NCI-H2227 treated with DMSO at 0.1 percent for 48 hours (cell line): ENCODE measurements at places on chromosomes 5 and 9.

- DNase-seq: no peak
Observed at GRCh38 chr5:156584871-156585270, 257.9 kb downstream of the SGCD start.

- no peak for DNase-seq
Observed at GRCh38 chr5:81428861-81429260, 34.9 kb upstream of the ACOT12 start.

- DNase-seq: no peak
Observed at GRCh38 chr5:125823572-125823971, 599.6 kb upstream of the GRAMD2B start.

DNA sequence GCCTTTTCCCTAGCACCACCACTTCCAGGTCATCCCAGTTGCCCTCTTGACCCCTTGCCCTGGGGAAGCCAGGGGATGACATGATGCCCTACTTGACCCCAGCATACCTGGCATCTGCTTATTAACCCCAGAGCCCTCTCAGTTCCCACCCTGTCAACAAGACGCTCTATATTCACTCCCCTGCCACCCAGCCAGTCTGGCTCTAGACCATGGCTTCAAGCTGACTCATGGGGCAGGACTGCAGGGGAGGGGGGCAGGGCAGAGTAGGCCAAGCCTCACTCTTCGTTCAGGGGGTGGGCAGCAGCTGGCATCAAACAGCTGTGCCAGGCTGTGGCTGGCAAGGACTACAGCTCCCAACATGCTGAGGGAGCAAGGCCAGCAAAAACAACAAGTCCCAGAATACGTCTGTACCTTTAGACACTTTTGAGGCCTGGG, 5.3 kb downstream of the ATOSB start:
- DNase-seq: no peak

DNA sequence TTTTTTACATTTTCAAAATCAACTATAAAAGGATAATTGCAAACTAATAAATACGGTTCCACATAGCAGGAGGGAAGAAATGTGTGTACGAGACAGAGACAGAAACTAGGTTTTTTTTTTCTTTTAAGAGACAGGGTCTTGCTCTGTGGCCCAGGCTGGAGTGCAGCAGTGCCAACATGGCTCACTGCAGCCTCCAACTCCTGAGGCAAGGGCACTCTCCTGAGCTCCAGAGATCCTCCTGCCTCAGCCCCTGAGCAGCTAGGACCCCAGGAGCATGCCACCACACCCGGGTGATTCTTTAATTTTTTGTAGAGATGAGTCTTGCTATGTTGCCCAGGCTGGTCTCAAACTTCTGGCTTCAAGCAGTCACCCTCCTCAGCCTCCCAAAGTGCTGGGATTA, 2.1 kb upstream of the OR2V1 start:
- no peak for DNase-seq

DNA sequence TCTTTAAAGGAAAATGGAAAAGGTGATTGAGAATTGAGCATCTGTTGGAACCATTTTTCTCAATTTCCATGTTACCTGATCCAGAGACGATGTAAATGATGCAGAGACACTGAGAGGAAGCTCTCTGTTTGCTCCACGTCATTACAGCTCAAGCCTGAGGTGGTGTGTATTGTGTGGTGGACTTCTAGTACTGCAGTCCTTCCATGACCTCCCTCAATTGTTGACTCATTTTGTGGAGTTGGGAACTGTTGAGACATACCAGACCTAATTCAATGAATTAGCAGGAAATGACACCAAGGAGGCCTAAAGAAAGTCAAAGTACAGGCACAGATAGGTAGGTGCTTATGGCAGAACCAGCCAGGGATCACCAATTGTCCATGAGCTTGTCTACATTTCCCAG, 15.6 kb upstream of the LVRN start:
- DNase-seq: no peak

- no peak for DNase-seq
Observed at GRCh38 chr5:139186752-139187326, 11.3 kb downstream of the SIL1 start.

GRCh38 chr5:67390935-67391334, 194.3 kb upstream of the CD180 start:
- no peak for DNase-seq

DNA sequence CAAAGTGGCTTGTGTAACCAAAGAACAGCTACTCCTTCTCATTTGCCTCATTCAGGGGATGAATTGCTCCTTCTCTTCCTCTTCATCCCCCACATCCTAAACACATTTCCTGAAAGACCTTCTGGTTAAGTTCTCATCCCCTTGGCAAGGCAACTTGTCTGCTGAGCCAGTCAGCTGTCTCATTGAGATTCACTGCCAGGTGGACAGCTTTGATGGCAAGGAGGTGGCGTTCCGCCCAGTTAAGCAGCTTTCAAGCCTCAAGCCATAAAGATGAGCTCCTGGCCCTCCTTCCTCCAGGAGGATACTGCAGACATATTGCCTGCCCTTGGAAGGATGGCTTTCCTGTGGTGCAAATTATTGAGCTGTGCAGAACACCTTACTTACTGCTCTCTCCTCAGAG, 448.6 kb upstream of the MPDZ start:
- DNase-seq: peak; percentile 20

- DNase-seq: no peak
Observed at GRCh38 chr9:124906966-124907365, 33.9 kb downstream of the GOLGA1 start.

GRCh38 chr5:179795049-179795862, 1.5 kb downstream of the LTC4S start:
- DNase-seq: no peak

GRCh38 chr9:35136866-35137265, 21.2 kb upstream of the ATOSB start:
- DNase-seq: no peak

DNA sequence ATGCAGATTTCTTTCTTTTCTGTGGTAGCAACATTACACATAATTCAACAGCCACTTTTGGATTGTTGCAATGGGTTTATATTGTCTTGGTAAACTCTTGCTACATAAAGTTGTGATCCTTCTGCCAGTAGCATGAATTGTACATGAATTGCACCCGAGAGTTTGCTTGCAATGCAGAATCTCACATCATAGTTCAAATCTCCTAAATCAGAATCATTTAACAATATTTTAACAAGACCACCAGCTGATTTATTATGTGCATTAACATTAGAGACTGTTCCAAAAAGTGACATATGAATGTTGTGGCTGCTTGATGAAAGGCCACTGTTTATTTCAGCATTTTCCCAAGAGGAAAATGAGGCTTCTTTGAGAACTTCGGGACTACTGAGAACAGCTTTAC, 1491.8 kb upstream of the NUDT12 start:
- DNase-seq: no peak

GRCh38 chr5:66232706-66233445, 88.8 kb downstream of the SREK1 start:
- peak; percentile 34 for DNase-seq

DNA sequence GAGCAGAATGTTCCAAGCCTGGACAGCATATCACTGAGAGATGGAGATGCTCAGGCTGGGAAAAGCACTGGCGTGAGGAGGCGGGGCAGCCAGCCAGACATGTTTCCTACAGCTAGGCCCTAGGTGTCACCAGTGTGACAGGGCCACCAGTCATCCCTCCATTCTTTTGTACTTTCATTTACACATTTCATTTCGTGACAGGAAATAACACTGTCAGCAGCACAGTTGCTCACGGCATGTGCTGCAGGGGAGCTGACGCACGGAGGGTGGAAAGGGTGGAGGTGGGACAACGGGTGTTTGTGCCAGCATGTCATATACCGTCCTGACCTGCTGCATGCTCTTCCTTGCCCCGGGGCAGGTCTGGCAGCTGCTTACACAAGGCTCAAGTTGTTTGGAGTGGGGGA, 14.8 kb upstream of the CEMIP2 start:
- no peak for DNase-seq

- no peak for DNase-seq
Observed at GRCh38 chr5:113641715-113642114, 128.2 kb downstream of the YTHDC2 start.

- DNase-seq: no peak
Observed at GRCh38 chr9:135750786-135751185, 48.8 kb downstream of the KCNT1 start.

- peak; percentile 60 for DNase-seq
Observed at GRCh38 chr5:135887447-135887864, 8.2 kb downstream of the IL9 start.

DNA sequence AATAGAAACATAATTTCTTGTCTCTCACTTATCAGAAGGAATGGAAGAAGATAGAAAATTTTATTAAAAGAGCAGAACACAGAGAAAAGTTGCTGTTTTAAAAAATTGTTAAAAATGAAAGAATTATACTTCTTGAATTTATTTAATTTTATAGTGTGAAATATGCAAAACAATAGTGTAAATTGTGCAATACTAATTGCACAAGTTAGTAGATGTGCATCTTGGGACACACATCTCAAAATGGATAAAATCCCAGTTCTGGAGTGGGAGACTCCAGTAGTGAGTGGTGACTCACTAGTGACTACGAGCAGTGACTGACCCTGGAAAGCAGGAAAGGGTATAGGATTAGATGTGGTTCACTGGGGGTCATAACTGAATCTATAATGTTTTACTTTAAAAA, 223.2 kb downstream of the MSX2 start:
- no peak for DNase-seq

GRCh38 chr9:123814496-123814895, 115.4 kb downstream of the DENND1A start:
- DNase-seq: no peak

GRCh38 chr9:113912816-113913215, 36.7 kb downstream of the ZNF618 start:
- no peak for DNase-seq

DNA sequence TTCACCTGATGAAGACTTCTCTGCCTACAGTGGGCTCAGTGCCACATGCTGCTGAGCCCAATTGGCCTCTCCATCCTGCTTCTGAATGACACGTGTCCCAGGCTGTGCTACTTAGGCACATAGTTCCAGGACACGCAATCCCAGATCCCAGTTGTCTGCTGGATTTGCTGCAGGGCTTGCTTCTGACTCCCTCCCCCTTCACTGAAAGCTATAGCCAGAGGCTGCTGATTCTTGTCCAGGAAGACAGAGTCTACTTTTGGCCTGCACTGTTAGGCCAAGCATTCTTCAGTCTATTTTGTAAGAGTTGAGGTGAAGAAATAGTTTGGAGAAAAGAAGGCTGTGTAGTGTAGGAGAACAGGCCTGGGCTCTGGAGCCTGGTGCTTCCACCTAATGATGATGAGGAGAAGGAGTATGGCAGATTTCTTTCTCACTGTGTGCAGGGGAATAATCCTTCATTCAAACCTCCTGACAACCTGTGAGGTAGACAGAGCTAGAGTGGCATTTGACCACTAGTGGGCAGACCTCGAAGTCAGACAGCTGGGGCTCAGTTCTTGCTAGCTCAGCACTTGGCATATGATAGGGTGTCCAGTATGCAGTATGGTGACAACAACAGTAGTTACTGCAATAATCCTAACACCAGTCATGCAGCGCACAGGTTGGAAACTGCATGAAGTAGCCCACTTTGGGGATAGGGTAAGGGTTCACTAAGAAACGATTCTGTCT, 19.5 kb upstream of the ASPN start:
- no peak for DNase-seq

GRCh38 chr5:9098990-9099389, 446.9 kb downstream of the SEMA5A start:
- DNase-seq: no peak

DNA sequence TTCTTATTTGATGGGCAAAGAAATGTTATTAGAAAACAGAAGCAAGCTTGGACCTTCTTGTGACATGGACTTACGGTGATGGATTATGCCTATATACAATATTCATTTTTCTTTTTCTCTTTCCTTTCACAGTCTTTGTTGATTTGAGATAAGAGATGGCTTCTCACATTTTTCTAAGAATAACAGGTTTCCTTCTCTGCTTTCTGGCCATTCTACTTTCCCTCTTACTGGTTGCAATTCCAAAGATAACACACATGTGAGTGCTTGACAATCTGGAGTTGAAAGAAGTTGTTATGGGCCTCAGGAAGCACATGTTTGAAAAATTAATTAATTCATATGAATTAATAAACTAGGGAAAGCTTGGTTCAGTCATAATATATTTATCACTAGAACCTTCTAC, 89.8 kb upstream of the RPS23 start:
- no peak for DNase-seq
